Astrocyte of the spinal cord (primary cell): ENCODE measurements at places on chromosomes 2 and 18.

GRCh38 chr2:112133344-112133743, 4.8 kb upstream of the FBLN7 start:
- DNase-seq, result no peak

DNA sequence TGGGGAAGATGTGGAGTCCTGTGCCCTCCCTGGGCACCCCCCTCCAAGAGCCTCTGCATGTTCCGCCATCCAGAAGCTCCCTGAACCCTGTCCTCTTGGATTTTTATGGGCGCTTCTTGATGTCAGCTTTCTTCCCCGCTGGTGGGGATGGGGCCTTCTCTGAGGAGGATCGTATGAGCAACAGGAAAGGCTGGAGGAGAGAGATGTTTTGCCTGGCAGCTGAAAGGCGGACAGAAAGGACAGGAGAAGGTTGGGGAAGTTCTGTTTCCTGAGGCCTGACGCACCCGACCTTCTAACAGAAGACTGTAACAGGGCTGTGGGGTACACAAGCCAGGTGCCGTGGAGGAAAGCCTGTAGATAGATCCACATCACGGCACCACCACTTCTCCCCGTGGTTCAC, 238.8 kb downstream of the LDLRAD4 start:
- DNase-seq, result no peak

DNA sequence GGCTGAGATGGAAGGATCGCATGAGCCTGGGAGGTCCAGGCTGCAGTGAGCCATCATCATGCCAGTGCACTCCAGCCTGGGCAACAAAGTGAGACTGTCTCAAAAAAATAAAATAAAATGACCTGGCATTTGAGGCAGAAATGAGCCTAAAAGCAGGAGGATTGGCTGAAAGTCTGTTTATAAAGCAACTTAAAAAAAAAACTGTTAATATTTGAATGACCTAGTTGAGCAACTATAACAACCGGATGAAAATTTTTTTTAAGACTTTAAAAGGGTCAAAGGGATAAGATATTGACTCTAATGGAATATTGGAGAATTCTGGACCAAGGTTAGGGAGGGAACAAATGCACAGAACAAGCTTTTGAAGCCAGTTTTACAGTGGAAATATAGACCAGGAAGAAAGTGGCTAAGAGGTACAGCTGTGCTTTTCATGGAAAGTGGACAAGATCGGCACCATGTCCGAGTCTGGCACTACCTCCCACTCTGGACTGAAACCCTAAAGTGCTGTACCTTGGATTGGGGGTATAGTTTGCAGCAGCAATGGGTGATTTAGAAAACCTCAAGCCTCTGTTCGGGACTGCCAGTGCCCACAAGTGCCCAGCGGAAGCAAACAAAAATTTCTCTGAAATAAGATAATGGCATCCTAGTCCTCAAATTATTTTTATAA, 33.2 kb upstream of the ELAC1 start:
- DNase-seq, result no peak

GRCh38 chr2:227724394-227725039, at the start of gene SCYGR6:
SCYGR6 (minus strand) TSS chr2:227724757; CDS start chr2:227724757, 0 bp downstream.
- DNase-seq, result no peak

DNA sequence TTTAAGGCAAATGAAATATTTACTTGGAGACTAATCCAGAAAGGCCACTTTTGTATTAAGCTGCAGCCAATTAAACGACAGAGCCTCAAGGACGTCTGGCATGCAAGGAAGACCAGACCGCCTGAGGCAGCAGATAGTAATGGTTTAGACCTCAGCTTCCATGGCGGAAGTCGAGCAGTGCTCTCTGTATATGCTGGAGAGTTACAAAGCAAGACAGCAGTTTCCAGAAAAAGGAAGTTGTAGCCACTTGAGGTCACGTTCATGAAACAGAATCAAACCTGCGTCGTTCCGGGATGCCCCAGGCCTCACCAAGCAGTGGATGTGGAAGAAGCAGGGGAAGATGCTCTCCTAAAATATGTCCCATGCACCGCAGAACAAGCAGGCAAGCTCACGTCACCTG, 142.0 kb downstream of the PTGR3 start:
- DNase-seq, result no peak

DNA sequence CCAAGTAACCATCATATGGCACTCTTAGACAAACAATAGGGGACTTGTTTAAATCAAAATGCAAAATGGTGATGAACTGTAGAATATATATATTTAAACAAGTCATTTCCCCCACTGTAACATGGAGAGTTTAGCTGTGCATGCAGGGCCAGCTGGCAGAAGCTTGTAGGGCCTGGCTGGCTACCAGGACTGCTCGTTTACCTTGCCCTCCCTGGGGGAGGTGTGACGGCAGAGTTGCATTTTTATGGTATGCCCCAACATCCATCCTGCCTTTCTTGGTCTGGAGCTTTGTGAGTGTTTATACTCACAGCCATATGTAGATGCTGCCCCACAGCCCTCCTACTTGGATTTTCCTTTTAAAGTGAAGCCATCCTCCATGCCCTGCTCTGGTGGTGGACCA, 101.7 kb upstream of the ZFP36L2 start:
- DNase-seq, result peak; percentile 56

DNA sequence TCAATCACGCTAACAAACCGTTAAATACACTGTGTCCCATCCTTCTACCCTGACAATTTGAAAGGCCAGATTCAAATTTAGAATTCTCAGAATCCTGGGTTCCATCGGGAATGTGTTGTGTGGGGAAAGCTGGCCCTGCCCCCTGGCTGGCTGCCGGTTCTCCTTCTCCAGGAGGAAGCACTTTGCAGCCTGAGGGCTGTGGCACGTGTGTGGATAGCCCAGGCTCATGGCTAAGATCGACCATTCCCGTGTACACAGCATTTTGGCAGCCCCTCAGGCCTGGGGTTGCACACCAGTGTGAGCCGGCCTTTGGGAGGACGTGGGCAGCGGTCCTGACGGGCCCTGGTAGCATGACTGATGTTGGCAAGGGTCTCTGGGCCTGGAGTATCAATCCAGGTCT, 51.0 kb upstream of the ROCK2 start:
- DNase-seq, result no peak

- no peak for DNase-seq
These were observed 15.2 kb upstream of the FAHD2A start for GRCh38 chr2:95387358-95387757.

- no peak for DNase-seq
These were observed 22.7 kb upstream of the DSC3 start for GRCh38 chr18:31065036-31065773.

DNA sequence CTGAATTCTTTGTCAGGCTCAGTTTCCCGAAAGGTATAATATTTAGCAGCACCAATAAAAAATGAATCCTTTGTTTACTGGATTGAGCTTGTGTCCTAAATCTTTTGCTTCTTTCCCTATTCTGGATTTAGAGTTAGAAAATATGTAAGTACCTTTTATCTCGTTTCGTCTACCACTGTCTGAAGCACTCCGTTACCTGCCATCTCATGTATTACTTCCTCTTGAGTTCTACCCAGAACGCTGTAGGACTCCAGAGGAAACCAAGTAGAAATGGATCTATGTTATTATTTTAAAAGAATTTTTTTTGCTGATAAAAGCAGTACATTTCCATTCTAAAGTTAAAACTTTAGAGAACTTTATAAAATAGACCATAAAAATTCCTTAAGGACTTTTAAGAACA, 13.5 kb downstream of the ANKRD12 start:
- DNase-seq, result no peak

DNA sequence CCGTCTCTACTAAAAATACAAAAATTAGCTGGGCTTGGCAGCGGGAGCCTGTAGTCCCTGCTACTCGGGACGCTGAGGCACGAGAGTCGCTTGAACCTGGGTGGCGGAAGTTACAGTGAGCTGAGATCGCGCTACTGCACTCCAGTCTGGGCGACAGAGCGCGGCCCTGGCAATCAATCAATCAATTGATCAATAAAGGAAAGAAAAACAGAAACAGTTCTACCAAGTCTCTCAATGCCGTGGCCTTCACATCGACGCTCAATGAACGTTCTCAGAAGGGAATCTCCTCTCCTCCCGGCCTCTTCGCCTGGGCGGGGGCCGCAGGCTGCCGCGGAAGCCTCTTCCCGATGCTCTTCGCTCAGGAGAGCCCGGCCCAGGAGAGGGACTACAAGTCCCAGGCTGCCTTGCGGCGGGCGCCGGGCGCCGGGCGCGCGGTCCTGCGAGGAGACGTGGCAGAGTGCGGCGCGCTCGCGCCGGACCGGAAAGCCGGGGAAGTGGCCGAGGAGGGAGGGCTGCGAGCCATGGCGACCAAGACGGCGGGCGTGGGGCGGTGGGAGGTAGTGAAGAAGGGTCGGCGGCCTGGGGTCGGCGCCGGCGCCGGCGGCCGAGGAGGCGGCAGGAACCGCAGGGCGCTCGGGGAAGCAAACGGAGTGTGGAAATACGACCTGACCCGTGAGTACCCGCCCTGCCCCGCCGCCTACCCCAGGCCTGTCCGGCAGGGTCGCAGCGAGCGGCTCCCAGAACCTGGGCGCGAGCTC, at the start of gene TMEM214:
TMEM214 (plus strand) TSS at position 471 of the 758 bp plus-strand sequence; CDS start at position 522, 51 bp downstream.
- DNase-seq, result peak; percentile 88

GRCh38 chr18:36114251-36114650, 14.9 kb downstream of the SLC39A6 start:
- DNase-seq, result no peak

DNA sequence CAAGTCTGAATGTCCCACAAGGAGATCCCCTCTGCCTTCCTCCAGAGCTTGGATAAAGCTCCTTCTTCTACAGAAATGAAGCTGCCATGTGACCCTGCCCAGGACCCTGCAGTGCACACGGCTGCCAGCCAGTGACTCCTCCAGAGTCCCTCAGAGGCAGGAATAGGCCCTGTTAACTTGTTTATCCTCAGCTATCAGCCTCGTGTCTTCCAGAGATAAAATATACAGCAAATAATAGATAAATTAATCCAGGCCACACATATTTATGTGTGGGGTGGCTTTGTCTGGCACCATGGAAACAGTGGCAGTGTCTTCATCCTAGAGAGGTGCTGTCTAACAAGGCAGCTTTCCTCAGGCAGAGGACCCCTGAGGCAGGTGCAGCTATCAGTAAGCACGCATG, 66.7 kb downstream of the TMEM18 start:
- no peak for DNase-seq

DNA sequence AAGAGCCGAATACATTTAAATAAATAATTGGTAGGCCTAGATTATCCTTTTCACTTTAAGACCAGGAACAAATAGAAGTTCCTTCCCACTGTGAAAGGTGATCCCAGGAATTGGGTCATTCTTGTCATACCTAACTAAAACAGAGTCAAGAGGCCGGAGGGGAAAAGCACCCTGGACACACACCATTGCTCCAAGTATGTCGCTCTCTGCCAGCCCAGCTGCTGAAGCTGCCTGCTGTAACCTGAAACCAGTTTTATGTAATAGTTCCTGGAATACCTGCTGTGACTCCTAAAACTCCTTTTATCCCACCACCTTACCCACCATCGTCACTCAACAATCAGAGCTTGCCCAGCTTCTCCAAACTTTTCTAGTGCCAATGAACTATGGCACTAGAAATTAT, 217.1 kb downstream of the PTPRM start:
- DNase-seq, result peak; percentile 10

GRCh38 chr18:62784338-62784965, 69.1 kb downstream of the PHLPP1 start:
- peak; percentile 63 for DNase-seq

DNA sequence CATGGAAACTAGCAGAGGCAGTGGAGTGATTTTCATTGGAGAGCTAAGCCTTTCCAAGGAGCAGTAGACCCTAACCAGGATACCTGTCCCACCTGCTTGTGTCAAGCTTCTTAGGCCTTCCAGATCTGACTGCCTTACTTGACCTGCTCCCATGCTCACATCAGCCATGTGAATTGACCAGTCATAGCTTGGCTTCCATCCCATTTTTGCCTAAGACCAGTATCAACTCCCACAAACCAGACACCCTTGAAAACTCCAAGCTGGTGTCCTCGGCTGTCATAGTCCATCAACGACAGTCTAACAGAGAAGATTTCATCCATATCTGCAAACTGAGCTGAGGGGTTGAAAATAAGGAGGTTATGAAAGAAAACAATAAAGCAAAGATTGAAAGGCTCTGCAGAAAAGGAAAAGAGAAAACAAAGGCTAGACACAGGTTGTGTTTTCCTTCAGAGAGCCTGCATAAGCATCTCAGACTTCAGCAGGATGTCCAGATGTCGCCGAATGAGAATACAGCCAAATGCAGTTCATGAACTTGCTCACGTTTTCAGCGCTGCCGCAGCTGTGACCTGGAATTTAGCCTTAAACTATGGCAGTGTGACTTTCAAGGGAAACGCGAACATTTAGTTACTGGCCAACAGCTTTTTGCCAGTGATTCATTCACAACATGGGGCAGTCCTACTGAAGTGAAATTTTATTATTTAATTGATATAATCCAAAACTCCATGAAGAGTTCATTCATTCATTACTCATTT, 868.1 kb upstream of the ID2 start:
- DNase-seq, result peak; percentile 60

- DNase-seq, result no peak
These were observed 110.7 kb upstream of the ZEB2 start for GRCh38 chr2:144630459-144631215.

DNA sequence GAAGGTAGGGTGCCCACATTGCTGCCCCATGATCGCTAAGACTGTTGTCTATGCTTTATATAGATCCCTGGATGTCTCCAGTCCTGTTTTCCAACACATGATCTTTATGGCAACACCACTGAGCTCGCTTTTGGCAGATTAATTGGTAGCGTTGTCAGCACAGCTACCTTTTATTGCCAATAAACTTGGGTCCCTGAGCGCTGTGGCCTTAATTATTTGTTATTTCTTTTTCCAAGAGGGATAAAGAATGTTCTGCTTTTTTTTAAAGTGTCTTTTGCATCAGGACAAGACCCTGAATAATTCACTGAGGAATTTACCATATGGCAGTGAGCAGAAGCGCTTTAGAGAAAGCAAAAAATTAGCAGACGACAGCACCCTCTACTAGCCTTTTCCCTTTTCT, 113.5 kb downstream of the COLEC12 start:
- no peak for DNase-seq

GRCh38 chr2:214076527-214076926, 334.3 kb upstream of the VWC2L start:
- DNase-seq, result no peak

DNA sequence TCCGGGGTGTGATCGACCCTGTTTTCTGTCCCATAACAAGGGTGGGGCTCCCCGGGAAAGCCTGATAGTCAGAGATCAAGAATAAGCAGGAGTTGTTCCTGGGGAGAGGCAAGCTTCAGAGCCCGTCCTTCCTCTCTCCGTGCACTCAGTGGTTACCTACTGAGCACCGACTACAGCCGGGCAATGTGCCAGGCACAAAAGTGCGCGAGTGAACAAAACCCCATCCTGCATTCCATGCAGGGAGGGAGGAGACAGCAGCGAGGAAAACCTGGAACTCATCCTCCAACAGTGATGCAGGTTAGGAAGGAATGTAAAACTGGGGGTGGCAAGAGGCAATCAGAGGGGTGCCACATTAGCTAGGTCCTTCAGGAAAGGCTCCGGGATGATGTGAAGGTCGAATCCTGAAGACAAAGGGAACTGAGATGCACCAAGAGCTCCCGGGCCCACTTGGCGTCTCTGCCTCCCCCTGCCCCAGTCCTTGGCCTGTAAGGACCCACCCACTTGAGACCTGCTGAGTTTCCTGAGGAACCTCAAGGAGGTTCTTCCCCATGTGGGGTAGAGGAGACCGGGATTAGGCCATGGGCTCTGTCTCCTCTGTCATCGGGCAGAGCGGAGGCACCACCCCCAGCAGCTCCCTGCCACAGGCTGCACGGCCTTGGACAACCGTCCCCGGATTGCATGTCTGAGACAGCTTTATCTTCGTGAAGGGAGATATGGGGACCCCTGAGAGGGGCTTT, 198.2 kb downstream of the NDUFA10 start:
- no peak for DNase-seq
